ENCODE measurements at places on chromosomes 13 and 19. TPM values are rescaled to one million over a fixed set of nuclear protein-coding genes. Genes with fewer than 3 reads are reported as not detected.

DNA sequence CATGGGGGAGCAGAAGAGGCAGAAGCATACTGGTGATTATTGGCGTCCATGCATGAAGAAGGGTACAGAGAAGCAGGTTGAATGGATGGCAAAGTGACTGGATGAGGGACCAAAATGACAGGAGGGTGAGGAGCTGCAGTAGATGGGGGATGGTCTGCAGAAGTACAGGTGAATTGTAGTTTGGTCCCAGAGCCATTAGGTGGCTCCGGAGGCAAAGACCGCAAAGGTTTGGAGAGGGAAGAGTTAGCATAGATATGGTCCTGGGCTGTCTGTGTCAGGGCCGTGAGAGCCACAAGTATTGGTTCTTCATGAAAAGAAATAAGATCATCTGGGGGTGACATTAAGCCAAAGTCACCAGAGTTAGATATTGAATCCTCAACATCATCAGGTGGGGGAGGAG, 59.0 kb upstream of the ZNF726 start:
- H3K4me1 ChIP-seq, result no peaks in the 10 kb centered on the region
- no peaks in the 10 kb centered on the region for H3K27me3 ChIP-seq
- H3K4me3 ChIP-seq, result no peak overlapping the region
- DNase-seq, result no peak
- H3K27ac ChIP-seq, result no peak overlapping the region

STOML3 gene
- polyA plus RNA-seq, result not detected

LILRA1 gene
- polyA plus RNA-seq, result not detected

DNA sequence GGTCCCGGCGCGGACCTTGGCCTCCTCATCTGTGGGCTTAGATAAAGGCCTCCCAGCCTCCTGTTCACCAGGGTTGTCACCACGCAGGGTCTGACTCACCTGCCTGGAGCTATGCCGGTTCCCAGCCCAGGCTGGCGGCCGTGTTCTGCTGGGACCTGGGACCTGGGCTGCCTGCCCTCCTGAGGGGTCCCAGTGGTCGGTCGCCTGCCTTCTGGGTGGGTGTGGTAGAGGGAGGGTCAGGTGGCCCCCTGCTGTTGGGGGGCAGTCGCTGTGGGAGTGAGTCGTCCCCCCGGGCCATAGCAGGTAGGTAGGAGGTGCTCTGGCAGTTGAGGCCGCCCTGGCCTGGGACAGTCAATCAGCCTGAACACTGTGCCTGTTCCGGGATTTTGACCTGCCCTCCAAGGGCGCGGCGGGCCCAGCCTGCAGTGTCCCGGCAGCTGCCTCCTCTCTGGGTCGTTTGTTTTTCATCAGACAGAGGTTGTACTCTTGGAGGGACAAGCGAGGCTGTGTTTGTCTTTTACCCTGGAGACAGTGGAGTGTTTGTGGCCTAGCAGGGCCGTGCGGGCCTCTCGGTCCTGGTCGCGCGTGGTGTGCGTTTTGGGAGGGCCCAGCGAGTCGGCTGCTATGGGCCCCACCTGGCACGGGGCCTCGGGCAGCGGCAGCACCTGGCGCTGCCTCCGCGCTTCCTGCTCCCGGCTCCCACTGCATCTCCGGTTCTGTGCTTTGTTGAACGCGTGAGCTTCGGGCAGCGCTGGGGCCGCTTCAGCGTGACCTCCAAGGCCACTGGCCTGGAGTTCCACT, 2.6 kb downstream of the ADAT3 start:
- H3K36me3 ChIP-seq, result peaks cover 8% of the 10 kb centered on the region
- no peak overlapping the region for H3K27ac ChIP-seq
- no peak for DNase-seq

- H3K27ac ChIP-seq, result no peak overlapping the region
- no peaks in the 10 kb centered on the region for H3K27me3 ChIP-seq
- no peak overlapping the region for H3K4me3 ChIP-seq
- DNase-seq, result no peak
- H3K36me3 ChIP-seq, result no peaks in the 10 kb centered on the region
These were observed 22.9 kb upstream of the MEDAG start for GRCh38 chr13:30882996-30883766.

DNA sequence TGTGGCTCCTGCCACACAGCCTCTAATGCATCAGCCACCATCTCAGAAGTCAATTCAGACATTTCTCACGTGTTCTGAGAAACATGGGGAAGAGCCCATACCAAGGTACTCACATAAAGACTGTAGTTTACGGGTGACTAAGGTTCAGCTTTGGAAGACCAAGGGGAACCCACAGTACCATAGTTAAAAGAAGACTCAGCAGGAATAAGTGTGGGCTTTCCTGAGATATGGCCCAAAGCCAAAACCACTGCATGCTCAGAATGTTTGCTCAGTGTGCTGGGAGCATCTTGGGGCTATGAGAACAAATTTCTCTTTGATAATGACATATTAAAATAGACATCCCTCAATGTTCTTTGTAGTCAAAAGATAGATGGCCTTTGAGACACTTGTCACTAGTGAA, 283.8 kb downstream of the DCT start:
- DNase-seq, result no peak
- no peak overlapping the region for H3K4me3 ChIP-seq
- no peak overlapping the region for H3K27ac ChIP-seq
- no peaks in the 10 kb centered on the region for H3K36me3 ChIP-seq

- no peak for DNase-seq
- no peak overlapping the region for H3K27ac ChIP-seq
- peak overlapping the region; percentile 41 for H3K4me3 ChIP-seq
- peaks cover 2% of the 10 kb centered on the region for H3K4me1 ChIP-seq
- H3K27me3 ChIP-seq, result no peaks in the 10 kb centered on the region
These were observed 22.5 kb upstream of the NFIC start for GRCh38 chr19:3343619-3344502.

DNA sequence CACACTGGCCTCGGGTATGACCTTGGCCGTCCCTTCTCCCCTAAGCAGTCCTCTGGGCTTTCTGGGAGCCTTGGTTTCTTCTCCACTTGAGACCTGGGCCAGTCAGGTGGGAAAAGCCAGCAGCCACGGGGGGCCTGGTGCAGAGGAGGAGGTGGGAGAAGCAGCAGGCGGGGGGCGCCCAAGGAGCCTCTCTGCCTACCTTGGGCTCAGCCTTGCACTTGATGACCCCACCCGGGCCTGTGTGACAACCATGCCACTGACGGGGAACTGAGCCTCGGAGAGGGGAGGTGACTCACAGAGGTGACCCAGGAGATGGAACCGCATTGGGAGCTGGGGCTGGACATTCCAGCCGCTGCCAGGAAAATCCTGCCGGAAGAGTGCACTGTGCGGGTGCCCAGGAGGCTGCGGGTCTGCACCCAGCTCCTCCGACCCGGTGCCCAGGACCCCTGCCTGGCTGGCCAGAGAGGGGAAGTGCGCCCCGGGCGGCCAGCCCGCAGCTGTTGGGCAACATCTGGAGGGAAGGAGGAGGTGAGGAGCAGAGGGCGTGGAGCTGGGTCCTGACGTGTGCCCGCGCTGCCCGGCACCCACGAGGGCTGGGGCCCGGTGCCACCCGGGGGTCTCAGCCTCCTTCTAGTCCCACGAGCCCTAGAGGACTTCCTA, 23.4 kb upstream of the SLC7A10 start:
- no peaks in the 10 kb centered on the region for H3K4me1 ChIP-seq
- H3K27ac ChIP-seq, result no peak overlapping the region
- no peaks in the 10 kb centered on the region for H3K36me3 ChIP-seq
- H3K4me3 ChIP-seq, result no peak overlapping the region
- no peaks in the 10 kb centered on the region for H3K27me3 ChIP-seq
- DNase-seq, result no peak

GRCh38 chr13:78198821-78199220, 280.2 kb upstream of the EDNRB start:
- no peak for DNase-seq
- no peaks in the 10 kb centered on the region for H3K27me3 ChIP-seq
- H3K27ac ChIP-seq, result no peak overlapping the region
- no peaks in the 10 kb centered on the region for H3K36me3 ChIP-seq
- no peaks in the 10 kb centered on the region for H3K4me1 ChIP-seq

DNA sequence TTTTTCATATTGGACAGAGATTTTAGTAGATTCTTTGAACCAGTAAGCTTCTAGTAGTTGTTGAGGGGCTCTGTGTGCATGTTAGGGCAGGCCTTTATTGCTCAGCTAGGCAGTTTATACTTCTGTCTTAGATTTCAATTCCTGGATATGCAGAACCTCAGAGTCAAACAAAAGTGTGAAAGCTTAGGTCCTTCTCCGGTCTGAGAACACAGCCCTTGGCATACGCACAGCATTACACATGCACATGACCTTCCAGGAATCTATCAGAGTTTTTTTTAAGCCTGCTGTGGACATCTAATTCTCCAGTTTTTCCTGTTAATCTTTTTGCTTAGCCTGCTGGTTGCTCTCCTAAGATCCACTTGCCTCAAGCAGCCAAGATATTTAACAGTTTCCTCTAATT, 77.9 kb upstream of the KL start:
- no peak for DNase-seq
- no peaks in the 10 kb centered on the region for H3K27me3 ChIP-seq
- H3K4me3 ChIP-seq, result no peak overlapping the region

- no peak for DNase-seq
- H3K27me3 ChIP-seq, result no peaks in the 10 kb centered on the region
- H3K36me3 ChIP-seq, result no peaks in the 10 kb centered on the region
- no peak overlapping the region for H3K4me3 ChIP-seq
These were observed 25.0 kb downstream of the SH3GL1 start for GRCh38 chr19:4375164-4376027.

- no peaks in the 10 kb centered on the region for H3K4me1 ChIP-seq
- DNase-seq, result no peak
- no peaks in the 10 kb centered on the region for H3K27me3 ChIP-seq
- H3K36me3 ChIP-seq, result no peaks in the 10 kb centered on the region
- H3K4me3 ChIP-seq, result no peak overlapping the region
These were observed 300.8 kb downstream of the EFNB2 start for GRCh38 chr13:106234636-106235035.

ZNF616 gene
- polyA plus RNA-seq, result 6.5 TPM

GRCh38 chr19:4267901-4268815, 10.9 kb upstream of the SHD start:
- H3K27ac ChIP-seq, result no peak overlapping the region
- H3K4me3 ChIP-seq, result no peak overlapping the region
- no peak for DNase-seq
- no peaks in the 10 kb centered on the region for H3K27me3 ChIP-seq
- peaks cover 14% of the 10 kb centered on the region for H3K36me3 ChIP-seq

DNA sequence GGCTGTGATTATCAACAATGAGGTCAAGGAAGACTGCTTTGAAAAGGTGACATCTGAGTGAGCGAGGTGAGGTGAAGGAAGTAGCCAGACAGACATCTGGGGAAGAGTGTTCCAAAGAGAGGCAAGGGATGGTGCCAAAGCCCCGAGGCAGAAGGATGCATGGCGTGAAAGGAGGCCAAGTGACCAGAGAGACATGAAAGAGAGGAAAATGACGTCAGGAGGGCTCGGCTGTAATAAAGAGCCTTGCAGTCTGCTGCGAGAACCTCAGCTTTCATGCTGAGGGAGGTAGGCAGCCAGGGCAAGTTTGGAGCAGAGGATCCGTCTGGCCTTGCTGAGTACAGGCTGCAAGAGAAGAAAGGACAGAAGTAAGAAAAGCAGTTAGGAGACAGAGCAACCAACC, 50.8 kb downstream of the FOXO1 start:
- H3K4me1 ChIP-seq, result peaks cover 65% of the 10 kb centered on the region
- H3K36me3 ChIP-seq, result no peaks in the 10 kb centered on the region
- no peak overlapping the region for H3K4me3 ChIP-seq

DNA sequence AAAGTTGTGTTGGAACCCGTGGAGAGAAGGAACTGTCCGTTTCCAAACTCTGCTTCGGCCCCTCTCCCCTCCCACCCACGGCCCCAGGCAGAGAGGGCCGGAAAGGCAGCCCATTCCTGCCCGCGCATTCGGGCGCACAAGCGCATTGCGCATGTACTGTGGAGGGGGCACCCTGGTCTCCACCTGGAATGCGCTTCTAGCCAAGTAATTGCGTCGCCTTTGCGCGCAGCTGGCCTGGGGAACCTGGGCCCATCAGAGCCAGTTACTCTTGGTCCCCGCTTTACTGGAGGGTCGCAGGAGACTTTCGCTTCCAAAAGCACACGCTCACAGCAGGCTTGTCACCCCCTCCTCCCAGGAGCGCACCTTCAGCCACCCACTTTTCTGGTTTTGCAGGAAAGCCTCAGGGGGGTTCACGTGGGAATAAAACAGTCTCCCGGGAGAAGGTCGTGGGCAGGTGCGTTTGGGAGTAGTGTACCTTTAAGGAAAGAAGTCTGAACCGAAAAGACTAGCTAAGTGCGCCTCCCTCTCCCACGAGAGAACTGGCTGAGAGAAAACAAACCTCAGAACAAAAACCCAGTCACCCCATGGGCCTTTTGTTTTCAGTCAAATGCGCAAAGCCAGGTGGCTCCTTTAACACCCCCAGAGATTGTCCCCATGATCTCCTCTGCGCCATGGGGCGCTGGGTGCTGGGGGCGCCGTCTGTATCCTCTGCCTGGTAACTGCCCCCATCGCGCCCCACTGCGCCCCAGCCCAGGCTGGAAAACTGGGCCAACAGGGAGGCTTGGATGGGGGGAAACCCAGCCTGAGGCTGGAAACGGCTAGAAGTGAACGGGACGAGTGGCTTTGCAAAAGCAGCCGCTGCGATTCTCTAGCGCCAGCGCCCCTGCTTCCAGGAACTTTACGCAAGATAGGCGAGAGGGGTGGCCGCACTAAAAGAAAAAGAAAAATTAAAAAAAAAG, 28.5 kb downstream of the GSX1 start:
- H3K27me3 ChIP-seq, result peaks cover 5% of the 10 kb centered on the region
- DNase-seq, result no peak
- H3K4me3 ChIP-seq, result no peak overlapping the region

DNA sequence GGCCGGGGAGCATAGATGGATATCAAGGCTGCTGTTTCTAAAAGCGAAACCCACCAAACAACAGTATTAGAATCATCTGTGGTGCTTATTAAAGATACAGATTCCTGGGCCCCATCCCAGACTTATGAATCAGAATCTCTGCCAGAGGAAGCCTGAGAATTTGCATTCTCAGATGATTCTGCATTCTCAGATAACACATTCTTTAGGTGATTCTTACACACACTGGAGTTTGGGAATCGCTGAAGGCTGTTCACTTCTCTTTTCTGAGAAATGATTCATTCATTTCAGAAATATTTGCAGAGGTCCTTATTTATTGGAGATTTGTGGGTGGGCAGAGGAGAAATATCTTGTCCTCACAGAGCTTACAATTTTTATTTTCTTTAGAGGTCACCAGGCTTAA, 24.4 kb downstream of the ALOX5AP start:
- H3K27ac ChIP-seq, result no peak overlapping the region
- no peak overlapping the region for H3K4me3 ChIP-seq
- H3K36me3 ChIP-seq, result peaks cover 3% of the 10 kb centered on the region
- DNase-seq, result no peak

DNA sequence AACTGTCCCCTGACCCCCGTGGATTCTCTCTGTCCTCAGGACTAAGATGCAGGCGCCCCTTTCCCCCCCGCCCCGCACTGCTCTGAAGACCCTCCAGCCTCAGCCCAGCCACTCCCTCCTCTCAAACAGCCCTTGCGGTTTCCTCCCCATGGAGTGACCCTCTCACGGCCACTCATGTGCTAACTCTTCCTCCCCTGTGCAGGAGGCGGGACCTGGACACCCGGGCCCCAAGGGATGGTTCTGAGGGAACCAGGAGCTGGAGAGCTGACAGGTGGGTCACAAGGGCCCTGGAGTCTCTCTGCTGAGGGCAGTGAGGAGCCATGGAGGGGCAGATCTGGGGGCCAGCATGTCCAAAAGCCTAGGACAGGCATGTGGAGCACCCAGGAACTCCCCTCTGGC, 1.9 kb downstream of the ISOC2 start:
- no peak overlapping the region for H3K4me3 ChIP-seq
- no peaks in the 10 kb centered on the region for H3K27me3 ChIP-seq
- DNase-seq, result no peak
- no peak overlapping the region for H3K27ac ChIP-seq
- peaks cover 12% of the 10 kb centered on the region for H3K4me1 ChIP-seq
- H3K36me3 ChIP-seq, result no peaks in the 10 kb centered on the region
